Stimulated activated CD8-positive, alpha-beta memory T cell treated with anti-CD3 and anti-CD28 coated beads, Interleukin-7, amount 100 ng/mL, for 48 hours (primary cell): ENCODE measurements at places on chromosomes 13 and 19.
A peak's percentile ranks its signal among the peaks of the same experiment; 100 is the strongest.

DNA sequence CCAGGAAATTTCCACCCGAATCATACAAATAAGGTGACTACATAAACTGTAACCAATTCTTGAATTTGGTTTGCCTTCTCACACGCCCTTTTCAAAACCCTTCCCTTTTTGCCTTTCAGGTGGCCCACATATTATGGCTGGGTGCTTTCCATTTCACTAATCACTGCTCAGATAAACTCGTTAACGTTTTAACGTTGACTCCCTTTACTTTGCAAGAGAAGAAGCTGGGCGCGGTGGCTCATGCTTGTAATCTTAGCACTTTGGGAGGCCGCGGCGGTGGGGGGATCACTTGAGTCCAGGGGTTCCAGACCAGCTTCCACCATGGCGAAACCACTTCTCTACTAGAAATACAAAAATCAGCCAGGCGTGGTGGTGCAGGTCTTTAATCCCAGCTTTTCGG, 19.8 kb upstream of the ZNF91 start:
- no peak for DNase-seq

DNA sequence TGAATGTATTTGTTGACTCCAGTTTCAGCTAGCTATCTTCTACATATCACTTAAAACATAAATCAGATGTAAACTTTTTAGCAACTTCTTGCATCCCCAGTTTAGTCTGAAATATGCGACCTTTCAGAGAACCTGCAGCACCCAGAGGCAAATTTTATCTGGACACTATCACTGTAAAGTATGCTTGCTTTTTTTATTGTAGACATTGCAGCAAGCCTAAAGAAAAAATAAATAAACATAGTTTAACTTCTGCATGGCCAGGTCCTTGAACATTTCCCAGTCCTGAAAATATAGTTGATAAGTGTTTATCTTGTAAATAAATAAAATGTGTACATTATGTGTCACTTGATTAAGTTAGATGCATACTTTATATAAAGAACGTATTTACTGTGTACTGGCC, 1829.4 kb downstream of the PCDH9 start:
- DNase-seq: no peak

DNA sequence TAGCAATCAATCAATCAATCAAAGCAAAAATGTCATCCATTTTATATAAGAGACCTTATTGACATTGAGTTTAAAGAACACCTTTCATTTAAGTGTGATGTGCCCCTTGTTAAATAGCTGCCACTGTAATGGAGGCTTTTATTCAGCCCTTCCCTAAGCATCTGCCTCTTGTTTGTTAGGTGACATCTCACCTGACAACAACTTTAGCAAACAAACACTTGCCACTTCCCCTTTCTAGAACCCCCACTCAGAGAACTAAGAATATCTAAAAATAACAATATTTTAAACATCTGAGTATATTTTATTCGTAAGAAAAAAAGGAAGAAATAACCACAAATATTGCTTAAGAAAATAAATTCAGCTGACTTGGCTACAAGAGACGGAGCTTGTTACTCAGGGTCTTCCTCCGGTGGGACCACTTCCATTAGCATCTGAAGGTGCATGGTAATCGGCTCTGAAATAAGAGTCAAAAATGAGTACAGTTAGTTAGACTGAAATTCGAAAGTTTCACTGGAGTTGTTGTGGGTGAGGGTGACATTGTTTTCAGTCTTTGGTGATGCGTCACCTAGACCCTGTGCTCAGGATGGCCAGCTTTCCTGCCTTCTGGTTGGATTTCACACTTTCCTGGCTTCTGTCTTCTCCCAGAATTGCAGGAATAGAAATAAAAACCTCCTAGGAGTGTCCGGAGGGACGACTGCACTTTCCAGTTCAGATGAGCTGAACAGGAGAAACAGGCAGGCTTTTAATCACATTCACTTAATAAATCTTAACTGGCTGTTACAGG, 39.1 kb downstream of the SLC7A9 start:
- DNase-seq: no peak

GRCh38 chr19:46015687-46016425, 7.0 kb downstream of the PGLYRP1 start:
- peak; percentile 25 for DNase-seq

GRCh38 chr19:16594131-16594586, 21.9 kb upstream of the SLC35E1 start:
- DNase-seq: no peak

DNA sequence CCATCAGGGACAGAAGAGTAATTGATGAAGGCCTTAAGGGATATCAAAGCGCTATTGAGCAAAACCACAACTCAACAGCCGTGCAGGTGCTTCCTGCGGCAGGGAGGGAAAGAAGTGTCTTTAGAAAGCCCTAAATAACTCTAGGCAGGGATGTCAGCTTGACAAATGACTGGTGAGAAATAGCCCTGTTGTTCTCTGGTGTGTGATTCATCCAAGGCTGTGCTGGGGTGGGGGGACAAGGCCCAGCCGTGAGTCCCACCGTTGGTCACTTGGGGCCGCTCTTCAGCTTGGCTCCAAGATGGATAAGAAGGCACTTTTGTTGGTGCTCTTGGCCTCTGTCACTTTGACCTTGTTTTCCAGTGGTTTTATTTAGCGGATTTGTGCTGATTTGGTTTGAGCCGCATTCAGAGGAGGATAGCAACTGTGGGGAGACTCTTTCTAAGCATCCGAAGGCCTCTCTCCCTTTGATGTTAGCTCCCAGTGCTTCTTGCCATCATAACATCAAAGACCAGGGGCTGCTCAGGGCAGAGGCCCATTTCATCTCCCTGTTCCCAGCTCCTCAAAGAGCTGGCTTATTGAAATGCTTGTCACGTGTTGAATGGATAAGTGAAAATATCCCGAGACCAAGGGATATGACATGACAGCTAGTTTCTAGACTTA, 130.3 kb upstream of the SERP2 start:
- peak; percentile 8 for DNase-seq

DNA sequence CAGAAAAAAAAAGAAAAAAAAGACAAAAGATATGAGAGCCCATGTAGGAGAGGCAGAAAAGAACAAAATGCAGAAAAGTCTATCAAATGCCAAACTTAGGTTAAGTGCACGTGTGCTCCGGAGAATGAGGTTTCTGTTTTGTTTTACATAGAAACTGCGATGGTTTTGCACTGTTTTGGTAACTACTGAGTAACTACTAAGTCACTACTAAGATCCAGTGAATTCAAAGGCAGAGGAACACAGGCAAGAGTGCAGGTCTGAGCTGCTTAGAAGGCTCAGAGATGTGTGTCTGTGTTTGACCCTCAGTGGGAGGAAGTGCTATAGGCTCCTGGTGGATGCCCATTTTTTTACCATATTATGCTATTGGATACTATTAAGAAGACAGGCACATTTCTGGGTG, 299.3 kb downstream of the NDFIP2 start:
- DNase-seq: no peak

GRCh38 chr13:91214031-91214430, 133.5 kb upstream of the MIR17HG start:
- DNase-seq: no peak

GRCh38 chr19:18613589-18614234, 1.0 kb downstream of the TMEM59L start:
- no peak for DNase-seq

DNA sequence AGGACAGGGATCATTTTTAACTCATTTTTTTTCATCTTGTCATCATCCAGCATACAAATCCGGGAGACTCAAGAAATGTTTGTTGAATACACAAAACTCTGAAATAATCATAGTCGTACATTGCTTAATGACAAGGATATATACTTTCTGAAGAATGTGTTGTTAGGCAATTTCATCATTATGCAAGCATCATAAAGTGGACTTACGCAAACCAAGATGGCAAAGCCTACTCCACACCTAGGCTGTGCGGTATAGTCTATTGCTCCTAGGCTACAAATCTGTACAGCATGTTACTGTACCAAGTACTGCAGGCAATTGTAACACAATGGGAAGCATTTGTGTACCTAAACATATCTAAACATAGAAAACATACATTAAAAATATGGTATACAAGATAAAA, 264.1 kb downstream of the TSHZ3 start:
- DNase-seq: no peak

DNA sequence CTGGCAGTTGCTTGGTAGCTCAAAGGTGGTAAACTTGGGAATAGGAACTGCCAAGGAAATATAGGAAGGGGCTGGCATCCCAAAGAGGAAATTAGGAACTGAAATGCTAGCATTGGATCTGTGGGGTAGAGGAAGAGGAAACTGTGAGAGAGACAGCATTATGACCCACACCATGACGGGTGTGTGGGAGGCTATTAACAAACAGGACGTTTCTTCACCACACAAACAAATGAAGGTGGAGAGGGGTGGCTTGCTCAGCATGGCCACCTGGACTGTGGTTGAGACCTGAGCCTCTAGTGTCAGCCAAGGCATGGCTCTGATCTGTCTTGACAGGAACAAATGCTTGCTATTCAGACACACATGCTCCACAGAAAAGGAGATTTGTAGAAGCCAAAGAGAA, 178.2 kb downstream of the B3GLCT start:
- no peak for DNase-seq

- DNase-seq: no peak
These were observed 23.0 kb upstream of the CEACAM4 start for GRCh38 chr19:41649827-41650226.

GRCh38 chr19:19348266-19348665, 27.6 kb downstream of the MAU2 start:
- DNase-seq: no peak

DNA sequence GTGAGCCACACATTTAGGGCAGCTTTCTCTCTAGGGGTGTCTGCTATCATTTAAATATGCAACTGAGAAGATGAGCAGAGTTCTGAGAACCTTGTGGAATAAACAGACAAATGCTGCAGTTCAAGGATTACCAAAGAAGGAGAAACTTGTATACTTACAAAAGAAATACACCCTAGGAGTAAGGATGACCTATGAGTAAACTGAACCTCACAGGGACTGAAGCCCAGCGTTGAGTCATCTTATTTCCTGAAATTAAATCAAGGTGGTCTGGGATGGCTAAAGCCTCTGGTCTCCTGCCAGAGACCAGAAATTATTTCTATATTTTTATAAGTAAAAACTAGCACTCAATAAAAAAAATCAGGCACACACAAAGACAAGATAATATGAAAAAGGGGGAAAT, 40.1 kb downstream of the FAM216B start:
- DNase-seq: no peak

DNA sequence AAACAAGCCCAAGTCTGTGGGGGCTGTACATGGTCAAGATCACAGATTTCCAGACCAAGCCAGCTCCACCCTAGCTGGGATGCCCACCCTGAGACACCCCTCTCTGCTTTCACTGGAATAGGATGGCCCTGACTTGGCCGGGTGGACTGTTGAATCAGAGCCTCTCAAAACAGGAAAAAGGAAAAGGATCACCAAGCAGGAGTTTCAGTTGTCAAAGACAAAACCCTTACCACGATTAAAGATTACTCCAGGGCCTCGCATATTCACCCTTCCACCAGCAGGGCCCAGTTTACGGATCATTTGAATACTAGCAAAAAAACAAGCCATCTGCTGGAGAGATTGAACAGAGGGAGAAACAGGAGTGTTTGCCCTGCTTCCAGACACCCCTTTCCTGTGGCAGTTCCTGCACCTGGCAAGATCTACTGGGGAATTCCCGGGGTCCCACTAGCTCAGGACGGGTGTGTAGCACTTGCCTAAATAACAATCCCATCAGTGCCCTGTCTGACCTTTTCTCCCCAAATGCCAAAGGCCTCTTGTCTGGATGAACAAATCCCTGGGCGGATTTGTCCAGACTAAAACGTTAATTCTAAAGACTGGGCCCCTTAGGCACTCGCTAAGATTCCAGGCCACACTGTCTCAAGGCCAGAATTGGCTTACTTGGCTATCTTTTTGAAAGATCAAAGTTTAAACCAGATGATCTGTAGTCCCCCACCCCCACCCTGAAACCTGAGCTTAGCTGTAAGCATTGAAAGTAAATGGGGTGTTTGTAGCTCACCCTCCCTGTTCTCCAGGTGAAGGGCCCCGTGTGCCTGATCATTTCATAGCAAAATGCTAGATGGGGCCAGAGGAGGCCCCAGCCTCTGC, 38.4 kb downstream of the ACTN4 start:
- no peak for DNase-seq

DNA sequence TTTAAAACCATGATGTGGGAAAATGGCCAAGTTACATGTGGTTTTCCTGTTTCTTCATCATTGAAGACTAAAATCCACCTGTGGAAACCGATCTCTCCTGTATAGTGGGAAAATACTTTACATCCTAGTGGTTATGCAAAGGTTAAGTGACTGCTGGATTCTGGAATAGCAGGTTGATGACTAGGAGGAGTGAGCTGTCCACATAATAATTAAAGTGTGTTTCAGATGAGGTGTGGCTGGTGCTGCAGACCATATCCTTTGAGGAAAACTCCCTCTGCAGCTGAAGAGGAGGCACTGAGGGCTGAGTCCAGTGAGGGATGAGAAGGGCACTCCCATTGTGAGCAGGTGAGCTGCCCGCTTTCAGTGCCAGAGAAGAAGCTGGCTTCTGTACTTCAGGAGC, 43.2 kb downstream of the DCLK1 start:
- DNase-seq: no peak

DNA sequence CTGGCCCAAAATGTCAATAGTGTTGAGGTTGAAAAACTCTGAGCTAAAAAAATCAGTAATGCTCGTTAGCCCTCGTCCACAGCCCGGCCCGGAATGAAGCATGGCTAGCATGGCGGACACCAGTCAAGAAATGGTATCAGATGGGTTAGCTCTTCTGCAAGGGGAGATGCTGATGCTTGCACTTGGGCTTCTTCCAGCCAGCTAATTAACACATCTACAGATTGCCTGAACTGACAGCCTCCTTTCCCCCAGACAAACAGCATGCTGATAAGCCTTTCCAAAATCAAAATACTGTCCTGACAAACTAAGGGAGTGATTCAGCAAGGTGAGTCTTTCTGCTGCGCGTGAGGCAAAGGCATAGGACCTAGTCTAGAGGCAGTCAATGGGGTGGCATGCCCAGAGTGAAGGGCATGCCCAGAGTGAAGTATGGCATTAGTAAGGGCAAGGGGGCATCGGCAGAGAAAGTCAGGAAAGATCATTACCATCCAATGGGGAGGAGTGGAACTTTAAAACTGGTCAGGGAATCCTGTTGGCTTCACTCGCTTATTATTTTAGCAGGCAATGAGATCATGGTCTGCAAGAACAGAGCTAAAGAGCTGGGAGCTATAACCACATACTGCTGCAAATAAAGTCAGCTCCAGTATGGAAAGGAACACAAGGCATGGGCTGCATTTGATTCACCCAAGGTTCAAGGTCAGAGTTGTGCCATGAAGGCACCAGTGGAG, 30.2 kb upstream of the UBE2L5 start:
- DNase-seq: no peak
